ENCODE measurements at places on chromosomes 1 and 21. TPM values are rescaled to one million over a fixed set of nuclear protein-coding genes. Genes with fewer than 3 reads are reported as not detected.

DNA sequence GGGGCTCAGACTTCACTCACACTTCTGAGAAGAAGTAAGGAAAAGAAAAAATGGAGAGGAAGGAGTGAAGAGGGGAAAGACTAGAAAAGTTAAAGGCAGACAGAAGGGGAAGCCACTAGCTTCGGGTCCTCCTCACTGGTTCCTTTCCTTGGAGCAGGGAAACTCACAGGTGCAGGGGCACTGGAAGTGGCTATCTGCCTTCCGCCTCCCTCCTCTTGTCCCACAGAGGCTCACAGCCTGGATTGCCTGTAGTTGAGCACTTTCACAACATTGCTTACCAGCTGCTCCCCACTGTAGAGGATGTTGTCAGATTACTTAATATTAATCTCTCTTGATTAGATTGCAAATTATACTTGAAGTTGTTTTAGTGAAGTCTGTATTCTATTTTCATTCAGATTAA, 21.6 kb upstream of the ABCA4 start:
- no peak for DNase-seq

DNA sequence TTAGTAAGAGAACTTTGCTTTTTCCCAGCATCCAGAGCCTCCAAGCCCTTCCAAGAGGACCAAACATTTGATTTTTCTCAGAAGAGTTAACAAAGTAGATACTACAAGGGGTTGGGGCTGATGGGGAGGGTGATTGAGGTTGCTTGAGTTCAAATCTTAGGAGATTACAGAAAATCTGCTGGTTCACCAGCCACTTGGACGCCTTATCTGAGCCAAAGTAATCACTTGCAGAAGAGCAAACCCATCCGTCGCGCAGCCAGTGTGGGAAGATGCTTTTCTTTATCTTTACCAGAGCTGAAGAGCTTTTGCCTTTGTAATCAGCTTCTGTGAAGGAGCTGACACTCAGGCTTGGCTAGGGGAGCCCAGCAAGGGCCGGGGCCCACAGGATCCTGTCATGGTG, 91.9 kb upstream of the CTTNBP2NL start:
- no peak for DNase-seq

- DNase-seq: no peak
Measured at GRCh38 chr1:40564506-40564905, 33.1 kb downstream of the ZNF684 start.

The ZSWIM5 gene
- total RNA-seq: 2.7 TPM

Measured in vagina (tissue), 2 donors.